ENCODE measurements at places on chromosomes 6 and 20.

DNA sequence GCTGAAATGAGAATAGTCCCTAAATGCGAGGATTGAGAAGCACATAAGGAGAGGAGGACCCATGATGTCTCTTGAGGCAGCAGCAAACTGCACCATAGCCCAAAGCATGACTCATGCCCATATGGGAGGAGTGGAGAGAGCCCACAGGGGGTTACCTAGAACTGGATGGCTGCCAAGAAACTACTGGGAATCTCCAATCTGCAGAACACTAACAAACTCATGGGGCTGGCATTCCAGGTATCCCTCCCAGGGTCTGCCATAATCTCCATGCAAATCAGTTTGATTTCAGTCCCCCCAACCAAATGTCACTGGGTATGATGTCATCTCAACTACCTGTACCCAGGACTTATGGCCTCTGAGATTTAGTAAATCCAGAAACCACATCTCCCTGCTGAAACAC lies 410.5 kb downstream of the PTPRT start:
- DNase-seq: no peak

DNA sequence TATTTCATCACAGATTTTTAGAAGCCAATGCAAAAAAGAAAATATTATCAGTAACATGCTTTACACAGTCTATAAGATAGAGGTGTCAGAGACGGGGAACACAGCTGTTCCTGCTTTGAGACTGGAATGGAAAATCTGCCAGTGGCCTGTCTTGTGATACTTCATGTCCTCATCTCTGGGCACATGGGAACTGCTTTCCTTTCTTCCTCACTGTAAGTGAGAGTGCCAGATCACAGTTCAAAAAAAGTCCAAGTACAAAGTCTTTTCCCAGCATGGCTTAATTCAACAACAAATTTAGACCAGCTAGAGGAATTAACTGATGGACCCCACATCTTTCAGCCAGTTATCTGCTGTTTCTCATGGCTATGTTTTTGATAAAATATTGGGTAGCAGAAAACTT lies 490.4 kb downstream of the CDKAL1 start:
- no peak for DNase-seq

DNA sequence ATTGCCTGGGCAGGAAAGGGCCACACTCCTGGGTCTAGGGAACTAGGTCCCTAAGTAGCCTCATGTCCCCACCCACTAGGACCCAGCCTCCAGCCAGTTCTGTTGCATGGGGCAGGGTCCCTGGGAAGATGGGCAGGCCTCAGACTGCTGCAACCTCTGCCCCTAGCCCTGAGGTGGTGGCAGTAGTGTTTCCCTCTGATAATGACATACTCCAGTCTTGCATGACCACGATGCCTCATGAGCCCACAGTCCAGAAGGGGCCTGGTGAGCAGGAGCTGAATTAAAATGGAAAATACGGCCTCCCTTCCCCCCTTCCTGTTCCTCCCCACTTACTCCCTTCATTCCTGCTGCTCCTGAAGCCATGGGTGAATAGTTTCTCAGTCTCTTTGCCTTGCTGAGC lies 36.0 kb upstream of the SCRT2 start:
- no peak for DNase-seq

- DNase-seq: no peak
Observed at GRCh38 chr20:25194333-25194972, 1.1 kb upstream of the ENTPD6 start.

DNA sequence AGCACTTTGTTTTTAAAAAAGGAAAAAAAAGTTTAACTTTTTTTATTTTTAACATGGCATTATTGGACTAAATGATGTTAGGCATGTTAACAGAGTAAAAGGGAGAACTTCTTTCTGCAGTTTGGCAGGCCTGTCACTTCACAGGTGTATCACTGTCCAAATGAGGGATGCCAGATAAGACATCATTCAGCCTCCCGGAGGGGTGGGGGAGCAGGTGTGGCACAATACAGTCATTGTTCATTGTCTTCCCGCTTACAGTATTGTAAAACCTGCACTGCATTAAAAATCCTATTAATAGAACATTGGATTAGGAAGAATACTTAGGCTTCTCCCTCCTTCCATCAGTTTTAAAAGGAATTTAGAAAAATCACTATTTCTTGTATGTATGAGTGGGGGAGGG lies 80.7 kb downstream of the CARMIL1 start:
- DNase-seq: no peak

GRCh38 chr6:106185615-106186014 lies 99.5 kb downstream of the PRDM1 start:
- DNase-seq: no peak

GRCh38 chr20:40942775-40943174 lies 85.8 kb upstream of the TOP1 start:
- DNase-seq: no peak
